A549 treated with CORT108297 at 1 μM for 4 hours (cell line): ENCODE measurements at places on chromosomes 11 and 22. TPM values are rescaled to one million over a fixed set of nuclear protein-coding genes. Genes with fewer than 3 reads are reported as not detected.

ARHGAP20 gene
- total RNA-seq = 0.02 TPM in 2 of 5 replicates, not detected in the others

GPR83 gene
- total RNA-seq = 0.03 to 0.08 TPM (median 0.05 TPM) in 5 replicates

KRTAP5-8 gene
- total RNA-seq = 0.12 TPM in 1 of 5 replicates, not detected in the others

B4GAT1 gene
- 15.1 to 20.3 TPM (median 19.1 TPM) in 5 replicates for total RNA-seq

NRXN2 gene
- 0.15 to 0.40 TPM (median 0.23 TPM) in 5 replicates for total RNA-seq

ROBO4 gene
- total RNA-seq = 0.05 TPM in 1 of 5 replicates, not detected in the others

ZP1 gene
- total RNA-seq = 0.09 to 0.19 TPM (median 0.12 TPM) in 5 replicates

KRTAP5-2 gene
- total RNA-seq = not detected in 5 replicates

PANX2 gene
- total RNA-seq = 4.6 to 7.9 TPM (median 7.1 TPM) in 5 replicates

OR51B4 gene
- total RNA-seq = not detected in 5 replicates

IRAG1 gene
- total RNA-seq = 0.02 to 0.03 TPM (median 0.02 TPM) in 4 of 5 replicates, not detected in the other

INPP5J gene
- 0.50 to 0.78 TPM (median 0.72 TPM) in 5 replicates for total RNA-seq

KRTAP5-9 gene
- 0.10 TPM in 1 of 5 replicates, not detected in the others for total RNA-seq

LGR4 gene
- total RNA-seq = 31.6 to 41.7 TPM (median 38.2 TPM) in 5 replicates

TSPAN32 gene
- not detected in 5 replicates for total RNA-seq

GTF2H1 gene
- 32.5 to 42.3 TPM (median 36.0 TPM) in 5 replicates for total RNA-seq

OR52H1 gene
- not detected in 5 replicates for total RNA-seq

ANGPTL5 gene
- 0.05 TPM in 2 of 5 replicates, not detected in the others for total RNA-seq

ARHGAP8 gene
- total RNA-seq = 1.3 to 2.2 TPM (median 1.8 TPM) in 5 replicates

OR8D4 gene
- total RNA-seq = not detected in 5 replicates

PATE3 gene
- total RNA-seq = not detected in 5 replicates

MAP6 gene
- 1.5 to 1.9 TPM (median 1.7 TPM) in 5 replicates for total RNA-seq

PRG3 gene
- total RNA-seq = not detected in 5 replicates

OR6T1 gene
- total RNA-seq = not detected in 5 replicates

TRIM48 gene
- total RNA-seq = not detected in 5 replicates

A4GALT gene
- total RNA-seq = 13.4 to 19.4 TPM (median 17.6 TPM) in 5 replicates

OR5A1 gene
- total RNA-seq = not detected in 5 replicates

MS4A15 gene
- not detected in 5 replicates for total RNA-seq

MIF gene
- 477 to 982 TPM (median 945 TPM) in 5 replicates for total RNA-seq

HBD gene
- not detected in 5 replicates for total RNA-seq

OR1S1 gene
- not detected in 5 replicates for total RNA-seq

PRRG4 gene
- total RNA-seq = 0.57 to 0.76 TPM (median 0.72 TPM) in 5 replicates

GGT1 gene
- 94.5 to 117 TPM (median 110 TPM) in 5 replicates for total RNA-seq

CWF19L2 gene
- 3.0 to 5.2 TPM (median 3.8 TPM) in 5 replicates for total RNA-seq

RBFOX2 gene
- 26.5 to 36.4 TPM (median 30.5 TPM) in 5 replicates for total RNA-seq

METTL15 gene
- total RNA-seq = 6.6 to 8.3 TPM (median 7.5 TPM) in 5 replicates

YPEL4 gene
- 0.22 to 0.47 TPM (median 0.27 TPM) in 5 replicates for total RNA-seq

PATE4 gene
- not detected in 5 replicates for total RNA-seq

BACE1 gene
- 8.4 to 10.3 TPM (median 8.8 TPM) in 5 replicates for total RNA-seq

ADORA2A gene
- 0.59 to 1.0 TPM (median 0.89 TPM) in 5 replicates for total RNA-seq

TCF20 gene
- total RNA-seq = 11.6 to 15.2 TPM (median 13.5 TPM) in 5 replicates

SLC7A4 gene
- total RNA-seq = not detected in 5 replicates

ZNRF3 gene
- 4.6 to 7.5 TPM (median 6.5 TPM) in 5 replicates for total RNA-seq

GAB4 gene
- not detected in 5 replicates for total RNA-seq

CARD18 gene
- not detected in 5 replicates for total RNA-seq

LMO2 gene
- total RNA-seq = 0.22 to 0.69 TPM (median 0.57 TPM) in 5 replicates

BATF2 gene
- total RNA-seq = 0.74 to 1.0 TPM (median 0.96 TPM) in 5 replicates

C1QTNF4 gene
- 0.08 to 0.10 TPM (median 0.08 TPM) in 3 of 5 replicates, not detected in the others for total RNA-seq

ESAM gene
- total RNA-seq = 9.1 to 13.4 TPM (median 12.1 TPM) in 5 replicates

EXPH5 gene
- total RNA-seq = 0.01 to 0.05 TPM (median 0.02 TPM) in 5 replicates

UNC93B1 gene
- 57.5 to 90.4 TPM (median 87.5 TPM) in 5 replicates for total RNA-seq

CCDC81 gene
- 0.18 to 0.38 TPM (median 0.23 TPM) in 5 replicates for total RNA-seq

CHST1 gene
- total RNA-seq = 1.4 to 1.7 TPM (median 1.7 TPM) in 5 replicates

CDHR5 gene
- total RNA-seq = 0.03 to 0.08 TPM in 2 of 5 replicates, not detected in the others

IGF2 gene
- total RNA-seq = 1.5 to 2.9 TPM (median 2.8 TPM) in 5 replicates

CSTF3 gene
- total RNA-seq = 24.9 to 30.1 TPM (median 26.1 TPM) in 5 replicates

C11orf86 gene
- total RNA-seq = 38.8 to 74.1 TPM (median 60.3 TPM) in 5 replicates

THRSP gene
- total RNA-seq = not detected in 5 replicates

GNG3 gene
- total RNA-seq = not detected in 5 replicates

FOLR1 gene
- total RNA-seq = 0.08 to 0.13 TPM (median 0.10 TPM) in 4 of 5 replicates, not detected in the other
